ENCODE measurements at places on chromosomes 12 and 14.

GRCh38 chr12:24991209-24992049 lies 42.5 kb upstream of the BCAT1 start:
- DNase-seq: no peak

DNA sequence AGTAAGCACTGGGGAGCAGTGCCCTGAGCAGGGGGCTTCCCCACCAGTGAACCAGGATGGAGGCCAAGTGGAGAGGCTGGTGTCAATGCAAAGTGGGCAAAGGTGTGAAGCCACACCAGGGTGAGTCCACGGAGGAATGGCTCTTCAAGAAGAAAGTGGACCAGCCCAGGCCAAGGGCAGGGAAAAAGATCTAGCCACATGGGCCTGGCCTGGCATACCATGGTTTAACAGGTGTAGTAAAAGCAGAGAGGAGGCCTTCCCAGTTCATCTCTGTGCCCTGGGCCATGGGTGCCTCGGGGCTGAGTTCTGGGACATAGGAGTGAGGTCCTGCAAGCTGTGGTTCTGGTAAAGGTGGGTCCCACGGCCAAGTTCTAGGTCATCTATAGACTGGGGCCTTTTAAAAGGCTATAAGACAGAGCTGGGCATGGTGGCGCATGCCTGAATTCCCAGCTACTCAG lies 153.4 kb downstream of the DPF3 start:
- no peak for DNase-seq

DNA sequence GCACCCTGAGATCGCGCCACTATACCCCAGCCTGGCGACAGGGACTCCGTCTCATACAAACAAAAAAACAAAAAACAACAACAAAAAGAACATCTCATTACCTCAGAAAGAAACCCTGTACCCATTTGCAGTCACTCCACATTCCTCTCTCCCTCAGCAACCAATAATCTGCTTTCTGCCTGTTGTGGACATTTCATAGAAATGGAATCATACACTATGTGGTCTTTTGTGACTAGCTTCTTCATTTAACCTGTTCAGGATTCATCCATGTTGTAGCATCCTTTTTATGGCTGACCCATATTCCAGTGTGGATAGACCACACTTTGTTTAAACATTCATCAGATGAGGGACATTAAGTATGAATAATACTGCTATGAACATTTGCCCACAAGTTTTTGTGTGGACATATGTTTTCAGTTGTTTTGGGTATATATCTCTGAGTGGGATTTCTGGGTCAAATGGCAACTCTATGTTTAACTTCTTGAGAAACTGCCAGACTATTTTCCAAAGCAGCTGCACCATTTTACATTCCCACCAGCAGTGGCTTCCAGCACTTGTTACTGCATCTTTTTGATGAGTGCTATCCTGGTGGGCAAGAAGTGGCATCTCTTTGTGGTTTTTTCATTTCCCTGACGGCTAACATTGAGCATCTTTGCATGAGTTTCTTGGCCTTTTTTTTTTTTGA lies 5.9 kb upstream of the RCOR1 start:
- DNase-seq: no peak

GRCh38 chr14:95979339-95980042 lies 59.7 kb upstream of the C14orf132 start:
- no peak for DNase-seq

- no peak for DNase-seq
Measured at GRCh38 chr14:99684410-99684934, 374 bp downstream of the CYP46A1 start.

DNA sequence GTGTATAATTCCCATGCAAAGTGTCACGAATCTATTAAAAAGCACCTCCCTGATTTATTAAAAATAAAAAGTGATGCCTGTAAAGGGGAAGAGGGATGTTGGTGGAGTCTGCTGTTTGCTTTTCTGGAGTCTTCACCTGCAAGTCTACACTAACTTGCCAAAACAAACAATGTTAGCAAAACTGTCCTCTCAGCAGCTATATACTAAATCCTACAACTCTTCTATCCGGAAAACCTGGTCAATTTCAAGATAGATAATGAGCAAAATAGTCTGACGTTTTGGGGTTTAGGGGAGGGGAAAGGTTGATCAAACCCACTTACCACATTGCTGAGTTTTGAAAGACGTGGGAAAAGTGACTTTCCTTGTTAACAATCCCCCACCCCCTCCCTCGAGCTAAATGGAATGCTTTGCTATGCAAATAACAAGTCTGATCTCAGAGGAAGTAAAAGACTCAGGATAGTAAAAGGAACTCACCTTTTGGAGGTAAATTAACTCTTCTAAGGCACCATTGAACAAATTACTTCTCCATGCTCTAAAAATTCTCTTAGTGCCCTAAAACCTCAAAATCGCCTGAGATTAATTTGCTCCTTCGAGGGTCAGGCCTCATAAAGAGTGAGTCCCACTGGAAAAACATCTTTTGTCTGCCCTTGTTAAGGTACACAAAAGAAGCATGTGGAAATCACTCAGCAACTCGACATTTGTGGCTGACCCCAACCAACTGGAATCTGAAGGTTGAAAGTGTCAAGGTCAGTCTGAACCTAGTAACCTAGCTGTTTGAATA lies 13.5 kb downstream of the BMP4 start:
- DNase-seq: no peak

GRCh38 chr12:62250671-62251608 lies 9.3 kb upstream of the USP15 start:
- no peak for DNase-seq

DNA sequence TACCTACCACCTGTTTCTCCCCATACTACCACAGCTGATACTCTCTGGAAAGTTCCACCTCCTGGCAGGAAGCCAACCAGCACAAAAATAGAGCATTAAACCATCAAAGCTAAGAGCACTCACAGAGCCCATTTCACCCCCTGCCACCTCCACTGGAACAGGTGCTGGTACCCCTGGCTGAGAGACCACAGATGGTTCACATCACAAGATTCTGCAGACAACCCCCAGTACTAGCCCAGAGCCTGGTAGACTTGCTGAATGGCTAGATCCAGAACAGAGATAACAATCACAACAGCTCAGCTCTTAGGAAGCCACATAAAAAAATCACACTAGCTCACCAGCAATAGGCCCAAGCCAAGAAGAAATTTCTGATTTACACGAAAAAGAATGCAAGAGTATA lies 855.2 kb downstream of the FSCB start:
- no peak for DNase-seq

GRCh38 chr12:110765111-110765510 lies 22.4 kb upstream of the PPP1CC start:
- DNase-seq: no peak

DNA sequence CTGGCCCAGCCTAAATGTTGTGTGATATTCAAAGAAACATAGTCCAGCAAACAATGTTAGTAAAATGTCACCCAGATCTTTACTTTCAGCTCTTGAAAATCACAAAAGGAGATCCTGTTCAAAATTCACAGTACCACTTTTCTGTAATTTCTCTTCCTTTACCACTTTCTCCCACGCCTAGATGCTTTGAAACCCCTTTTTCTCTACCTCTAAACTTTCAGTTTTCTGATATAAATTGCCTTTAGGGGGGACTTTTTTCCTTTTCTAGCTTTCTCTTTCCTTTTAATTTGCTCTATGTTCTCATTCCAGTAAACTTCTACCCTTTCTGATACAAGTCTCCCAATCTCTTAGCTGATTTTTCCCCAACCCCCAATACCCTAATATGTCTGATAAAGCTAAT lies 101.8 kb downstream of the LMO3 start:
- no peak for DNase-seq

- DNase-seq: no peak
Measured at GRCh38 chr12:39441189-39441962, 1.5 kb downstream of the KIF21A start.

- no peak for DNase-seq
Measured at GRCh38 chr12:10406725-10407124, 2.8 kb downstream of the KLRC4 start.

DNA sequence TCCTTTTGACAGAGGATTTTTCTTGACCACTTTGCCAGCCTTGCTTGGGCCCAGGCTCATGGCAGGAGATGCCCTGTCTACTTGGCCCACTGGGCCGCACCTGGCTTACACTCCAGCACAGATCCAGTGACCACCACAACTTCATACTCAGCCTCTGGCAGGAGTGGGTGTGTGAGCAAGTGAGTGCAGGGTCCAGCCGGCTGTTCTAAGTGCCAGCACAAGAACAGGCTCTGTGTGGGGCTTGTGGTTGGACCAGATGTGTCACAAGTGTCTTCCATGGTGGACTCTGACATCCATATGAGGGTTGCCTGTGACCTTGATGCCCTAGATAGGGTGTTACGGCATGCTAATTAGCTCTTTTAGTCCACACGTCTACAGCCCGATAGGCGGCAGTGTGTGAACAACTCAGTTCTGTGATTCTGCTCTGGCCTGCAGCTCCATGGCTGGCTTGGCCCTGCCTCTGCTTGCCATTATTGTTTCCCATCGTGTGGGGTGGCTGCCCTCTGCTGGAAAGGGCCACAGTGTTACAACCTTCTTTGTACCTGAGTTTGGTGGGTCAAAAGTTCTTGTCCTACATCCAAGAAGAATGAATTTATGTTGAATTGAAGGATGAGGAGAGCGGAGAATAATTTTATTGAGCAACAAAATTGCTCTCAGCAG lies 1089.1 kb downstream of the SLC6A15 start:
- no peak for DNase-seq

DNA sequence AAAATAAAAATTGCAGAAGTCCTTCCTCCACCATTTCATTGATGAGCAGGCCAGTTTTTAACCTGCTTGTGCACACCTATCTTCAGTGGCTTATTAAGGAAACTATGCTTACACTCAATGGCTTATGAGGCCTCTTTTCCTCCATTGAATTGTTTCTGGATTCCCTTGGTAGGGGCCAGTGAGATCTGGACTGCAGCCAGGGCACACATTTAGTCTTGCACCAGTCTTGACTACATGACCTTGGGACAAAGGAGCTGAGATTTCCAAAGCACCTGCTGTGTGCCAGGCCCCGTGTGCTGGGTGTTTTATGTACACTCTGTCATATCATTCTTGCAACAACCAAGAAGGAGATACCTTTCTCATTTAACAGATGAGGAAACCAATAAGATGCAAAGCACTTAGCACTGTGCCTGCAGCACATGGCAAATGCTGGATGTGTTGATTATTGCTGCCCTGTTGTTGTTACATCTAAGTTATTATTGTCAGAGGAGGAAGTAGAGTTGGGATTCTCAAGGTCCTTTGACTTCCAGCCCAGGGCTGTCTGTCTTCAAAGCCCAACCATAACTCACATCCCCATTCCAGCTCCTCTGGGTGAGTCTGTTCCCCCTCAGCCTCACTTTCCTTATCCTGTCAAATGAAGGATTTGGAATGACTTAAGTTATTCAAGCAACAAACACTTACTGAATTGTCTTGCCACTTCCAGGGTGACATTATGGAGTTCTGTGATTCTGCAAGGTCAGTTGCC lies 31.6 kb upstream of the RIN3 start:
- no peak for DNase-seq

DNA sequence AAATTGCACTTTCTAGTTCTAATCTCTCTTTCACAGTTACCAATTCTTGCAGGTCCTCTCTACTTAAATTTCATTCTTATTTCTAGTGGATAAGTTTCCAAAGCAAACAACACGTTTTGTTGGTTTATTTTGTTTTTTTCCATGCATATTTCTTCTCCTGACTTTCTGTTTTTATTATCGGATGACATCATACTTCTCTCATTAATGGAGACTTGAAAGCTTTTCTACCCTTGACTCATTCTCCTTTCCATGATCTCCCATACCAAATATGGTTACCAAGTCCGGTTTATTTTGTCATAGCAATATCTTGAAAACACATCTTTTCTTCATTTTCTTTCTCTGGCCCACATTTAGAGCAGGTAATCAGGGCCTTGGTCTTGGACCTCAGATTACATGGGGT lies 796.5 kb downstream of the GALC start:
- DNase-seq: no peak

DNA sequence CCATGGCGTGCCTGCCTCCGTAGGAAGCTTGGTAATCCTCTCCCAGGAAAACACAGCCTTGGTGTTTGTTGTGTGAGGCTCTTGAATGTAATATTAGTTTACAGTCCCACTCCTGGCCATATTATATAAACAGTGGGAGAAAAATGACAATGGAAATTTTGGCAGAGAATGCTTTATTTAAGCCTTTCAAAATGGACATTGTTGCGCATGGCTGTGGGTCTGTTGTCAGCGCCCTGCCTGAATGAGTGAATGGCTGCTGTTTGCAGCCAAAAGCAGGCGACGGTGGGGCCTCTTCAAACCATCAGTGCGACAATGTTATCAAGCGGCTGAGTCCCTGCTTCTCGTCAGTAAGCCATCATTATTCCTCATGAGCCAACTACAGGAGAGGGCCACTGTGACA lies 201.8 kb upstream of the RMST start:
- no peak for DNase-seq

GRCh38 chr12:16669756-16670155 lies 63.8 kb upstream of the LMO3 start:
- DNase-seq: no peak

DNA sequence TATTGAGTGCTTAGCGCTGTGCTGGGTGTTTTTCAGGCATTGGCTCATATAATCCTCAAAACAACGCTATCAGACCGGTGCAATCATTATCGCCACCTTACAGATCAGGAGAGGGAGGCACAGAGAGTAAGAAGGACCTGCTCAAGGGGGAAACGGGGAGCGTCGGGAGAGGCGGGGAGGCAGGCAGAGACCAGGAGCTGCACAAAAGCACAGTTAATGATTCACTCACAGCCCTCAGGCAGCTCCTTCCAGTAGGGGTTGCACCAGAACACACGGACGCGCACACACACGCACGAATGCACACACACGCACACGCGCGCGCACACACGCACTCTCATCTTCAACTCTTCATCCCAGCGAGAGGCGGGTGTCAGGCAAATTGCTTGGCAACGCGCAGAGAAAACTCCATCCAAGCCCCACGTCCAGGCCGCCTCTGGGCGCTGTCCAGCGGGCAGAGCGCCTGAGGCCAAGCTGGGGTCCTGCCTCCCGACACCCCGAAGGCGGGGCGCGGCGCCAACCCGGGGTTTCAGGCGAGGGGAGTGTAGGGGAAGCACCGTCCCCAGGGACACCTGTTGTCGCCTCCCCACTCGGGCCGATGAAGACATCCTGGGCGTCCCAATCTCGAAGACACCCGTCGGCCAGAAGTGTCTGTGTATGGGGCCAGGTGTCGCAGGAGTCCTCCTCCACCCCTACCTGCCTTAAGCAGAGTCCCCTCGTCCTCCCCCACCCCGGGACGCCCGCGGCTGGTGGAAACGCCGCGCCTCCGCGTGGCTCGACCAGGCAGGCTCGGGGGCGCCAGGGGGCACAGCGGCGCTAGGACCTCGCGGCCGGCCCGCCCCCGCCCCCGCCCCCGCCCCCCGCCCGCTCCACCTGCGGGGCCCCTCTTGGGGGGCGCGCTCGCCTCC lies 35.5 kb upstream of the STON2 start:
- peak; percentile 7 for DNase-seq

- DNase-seq: no peak
Measured at GRCh38 chr12:58066296-58066695, 124.9 kb downstream of the ATP23 start.

DNA sequence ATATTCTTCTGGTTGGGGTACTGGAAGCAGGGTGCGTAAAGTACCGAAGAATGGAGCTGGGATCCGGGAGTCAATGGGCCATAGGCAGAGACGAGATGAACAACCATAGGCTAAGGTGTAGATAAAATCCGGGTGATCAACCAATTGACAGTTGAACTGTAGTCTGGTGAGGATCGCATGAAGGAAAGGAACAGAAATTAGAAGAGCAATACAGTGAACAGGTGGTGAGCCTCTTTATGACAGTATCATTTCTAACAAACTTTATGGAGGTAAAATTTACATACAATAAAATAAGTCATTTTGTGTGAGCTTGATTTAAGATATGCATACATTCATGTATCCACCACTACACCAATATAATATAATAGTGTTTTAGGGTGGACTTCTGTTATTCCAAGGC lies 13.9 kb upstream of the HIF1A start:
- DNase-seq: no peak
